CD4-positive, alpha-beta T cell treated with Interleukin-21 for 1 hour (primary cell): ENCODE measurements at places on chromosomes 1 and 21.

DNA sequence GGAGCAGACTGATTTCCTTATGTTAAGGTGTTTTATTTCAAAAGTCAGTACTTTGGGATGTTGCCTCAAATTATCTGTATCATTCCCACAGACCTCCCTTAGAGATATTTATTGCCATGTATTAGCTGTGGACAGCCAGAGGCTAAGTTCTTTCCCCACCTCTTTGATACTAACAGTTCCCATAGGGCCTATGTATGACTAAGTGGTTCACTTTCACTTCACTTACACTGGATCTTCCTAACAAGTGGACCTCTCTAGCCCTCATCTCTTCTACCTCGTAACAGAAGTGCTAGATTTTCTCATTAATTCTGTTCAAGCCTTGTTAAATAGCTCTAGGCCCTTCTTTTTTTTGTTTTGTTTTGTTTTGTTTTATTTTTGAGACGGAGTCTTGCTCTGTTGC lies 6.2 kb downstream of the TRAF5 start:
- DNase-seq: no peak

DNA sequence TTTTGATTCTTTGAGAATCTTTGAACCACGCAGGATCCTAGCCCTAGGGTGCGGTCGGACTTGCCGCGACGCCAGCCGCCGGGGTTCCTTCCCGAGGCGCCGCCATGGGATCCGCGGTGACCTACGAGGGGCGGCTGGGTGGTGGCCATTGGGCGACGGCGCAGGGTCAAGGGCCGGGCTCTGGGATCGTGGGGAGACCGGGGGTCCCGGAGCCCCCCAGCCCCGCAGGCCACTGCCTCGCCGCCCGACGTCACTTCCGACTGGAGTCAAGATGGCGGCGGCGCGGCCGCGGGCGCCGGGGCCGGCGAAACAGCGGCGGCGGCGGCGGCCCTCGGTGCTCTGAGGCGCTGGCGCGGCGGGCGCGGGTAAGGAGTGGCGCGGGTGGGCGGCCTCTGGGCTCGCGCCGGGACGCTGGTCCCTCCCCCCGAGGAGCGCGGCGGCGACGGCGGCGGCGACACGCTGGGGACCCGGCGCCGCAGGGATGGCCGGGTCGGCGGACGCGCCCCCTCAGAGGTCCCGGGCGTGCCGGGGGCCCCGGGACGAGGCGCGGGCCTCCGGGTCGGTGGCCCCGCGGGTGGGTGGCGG lies at the start of gene PRDM2:
TSS of gene PRDM2 (plus strand) at position 253 of the 585 bp plus-strand sequence. CDS start 15,418 bp downstream, outside the sequence.
- peak; percentile 74 for DNase-seq

DNA sequence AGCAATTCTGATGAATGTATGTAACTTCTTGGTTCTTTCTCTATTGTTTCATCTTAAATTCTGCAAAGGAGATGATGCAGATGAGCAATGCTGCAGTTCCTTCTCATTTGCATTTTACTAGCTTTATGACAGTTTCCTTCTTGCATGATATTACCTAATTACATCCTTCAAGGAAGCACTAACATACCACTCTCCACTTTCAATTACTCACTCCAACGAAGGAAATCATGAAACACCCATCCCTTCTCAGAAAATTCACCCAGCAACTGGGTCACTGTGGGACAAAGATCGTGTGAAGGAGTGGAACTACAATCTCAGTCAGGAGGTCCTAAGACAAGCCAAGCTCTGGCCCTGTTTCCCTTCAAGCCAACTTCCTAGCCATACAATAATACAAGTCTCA lies 142.3 kb downstream of the CHD1L start:
- DNase-seq: no peak

DNA sequence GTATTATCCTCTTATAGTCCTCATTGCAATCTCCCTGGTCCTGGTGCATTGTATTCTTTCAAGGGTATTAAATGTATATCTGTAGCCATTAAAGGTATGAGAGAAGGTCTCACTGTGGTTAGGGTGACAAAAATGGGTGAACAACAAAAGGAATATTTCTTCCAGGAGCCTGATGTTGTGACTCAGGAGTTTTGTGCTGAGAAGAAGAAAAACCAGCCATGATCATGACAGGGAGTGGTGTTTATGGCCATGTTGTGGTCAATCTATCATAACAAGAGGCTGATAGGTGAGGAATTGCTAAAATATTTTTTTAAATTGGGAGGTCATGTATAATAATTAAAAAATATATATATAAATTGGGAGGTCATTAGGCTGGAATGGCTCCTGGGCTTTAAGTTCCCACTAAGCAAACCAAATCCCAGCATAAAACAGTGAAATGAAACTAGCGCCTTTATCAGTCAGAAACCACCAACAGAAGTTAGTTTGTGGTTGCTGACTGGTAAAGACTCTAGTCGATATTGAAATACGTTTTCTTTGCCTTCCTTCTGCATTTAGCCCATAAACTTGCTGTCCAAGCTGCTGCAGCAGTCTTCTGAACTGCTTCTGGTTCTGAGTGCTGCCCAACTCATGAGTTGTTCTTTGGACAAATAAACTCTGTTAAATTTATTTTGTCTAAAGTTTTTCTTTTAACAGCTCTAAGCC lies 60.3 kb downstream of the TBX19 start:
- DNase-seq: peak; percentile 19

DNA sequence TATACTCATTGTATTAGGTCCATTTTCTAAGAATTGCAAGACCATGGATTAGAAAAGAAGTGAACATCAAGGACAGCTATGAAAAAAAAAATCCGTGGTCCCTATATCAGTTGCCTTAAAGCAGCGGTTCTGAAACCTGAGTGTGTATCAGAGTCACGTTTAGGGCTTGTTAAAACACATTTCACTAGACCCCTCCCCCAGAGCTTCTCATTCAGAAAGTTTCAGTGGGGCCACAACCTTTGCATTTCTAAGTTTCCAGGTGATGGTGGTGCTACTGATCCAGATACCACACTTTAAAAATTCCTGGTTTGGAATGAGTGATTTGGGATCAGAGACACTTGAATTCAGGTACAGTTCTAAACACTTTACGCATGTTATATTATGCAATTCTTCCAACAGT lies 96.1 kb upstream of the PRMT6 start:
- DNase-seq: no peak

- no peak for DNase-seq
Observed at GRCh38 chr1:215433237-215433636, 133.9 kb upstream of the KCTD3 start.

DNA sequence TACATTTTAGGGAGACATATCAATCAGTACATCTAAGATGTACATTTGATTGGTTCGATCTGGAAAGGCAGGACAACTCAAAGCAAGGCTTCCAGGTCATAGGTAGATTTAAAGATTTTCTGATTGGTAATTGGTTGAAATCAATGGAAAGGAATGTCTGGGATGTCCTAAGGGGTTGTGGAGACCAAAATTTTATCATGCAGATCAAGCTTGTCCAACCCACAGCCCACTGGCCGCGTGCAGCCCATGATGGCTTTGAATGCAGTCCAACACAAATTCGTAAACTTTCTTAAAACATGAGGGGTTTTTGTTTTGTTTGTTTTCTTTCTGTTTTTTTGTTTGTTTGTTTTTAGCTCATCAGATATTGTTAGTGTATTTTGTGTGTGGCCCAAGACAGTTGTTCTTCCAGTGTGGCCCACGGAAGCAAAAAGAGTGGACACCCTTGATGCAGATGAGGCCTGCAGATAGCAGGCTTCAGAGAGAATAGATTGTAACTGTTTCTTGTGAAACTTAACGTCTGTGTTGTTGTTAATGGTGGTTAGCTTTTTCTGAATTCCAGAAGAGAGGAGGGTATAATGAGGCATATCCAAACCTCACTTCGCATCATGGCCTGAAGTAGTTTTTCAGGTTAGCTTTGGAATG lies 3.1 kb downstream of the IFNAR1 start:
- no peak for DNase-seq

GRCh38 chr1:116868385-116868784 lies 41.3 kb upstream of the PTGFRN start:
- no peak for DNase-seq

DNA sequence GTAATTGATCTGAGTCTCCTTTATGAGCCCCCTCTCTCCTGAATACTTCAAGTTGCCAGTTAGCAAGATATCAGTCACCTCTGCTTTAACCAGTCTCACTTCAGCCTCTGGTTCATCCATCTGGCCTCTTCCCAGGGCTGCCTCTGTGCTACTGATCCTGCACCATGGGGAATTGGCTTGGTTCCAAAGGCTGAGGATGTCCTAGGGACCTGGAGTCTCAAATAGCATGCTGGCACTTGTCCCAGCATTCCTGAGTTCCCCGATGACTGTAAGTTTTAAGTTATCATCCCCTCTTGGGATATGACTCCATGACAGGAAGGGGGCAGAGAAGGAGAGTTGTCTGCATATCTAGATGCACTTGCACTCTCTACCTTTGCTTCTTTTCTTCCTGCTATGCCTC lies 252.0 kb downstream of the PTBP2 start:
- no peak for DNase-seq

GRCh38 chr1:111990878-111991718 lies 1.6 kb upstream of the KCND3 start:
- no peak for DNase-seq

DNA sequence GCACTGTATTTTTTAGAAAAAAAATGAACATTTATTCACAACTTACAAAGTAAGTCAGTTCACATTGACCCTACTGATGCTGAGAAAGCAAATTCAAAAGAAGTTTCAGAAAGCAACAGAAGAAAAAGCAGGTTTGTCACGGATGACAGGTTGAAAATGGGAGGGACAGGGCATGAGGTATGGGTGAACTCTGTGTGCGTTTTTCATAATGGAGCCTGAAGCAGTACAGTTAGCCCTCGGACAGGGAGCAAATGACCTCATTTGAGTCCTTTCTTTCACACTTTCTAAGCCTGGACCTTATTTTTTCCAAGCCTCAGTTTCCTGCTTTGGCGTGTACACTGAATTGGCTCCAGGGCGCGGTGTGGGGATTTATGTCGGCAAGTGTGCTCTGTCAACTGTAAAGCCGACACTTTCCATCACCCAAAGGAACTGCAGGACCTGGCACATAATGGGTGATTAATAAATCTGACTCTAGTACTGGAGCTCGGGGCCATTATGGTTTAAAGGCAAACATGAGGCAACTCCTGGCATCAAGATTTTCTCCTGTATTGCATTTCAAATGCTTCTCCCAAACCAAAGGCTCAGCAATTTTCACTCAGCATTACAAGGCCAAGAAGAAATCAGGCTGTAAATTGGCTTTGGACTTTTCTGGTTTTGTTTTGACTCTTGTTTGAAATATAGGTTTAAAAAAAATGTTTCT lies 345.5 kb upstream of the DUSP10 start:
- DNase-seq: no peak

DNA sequence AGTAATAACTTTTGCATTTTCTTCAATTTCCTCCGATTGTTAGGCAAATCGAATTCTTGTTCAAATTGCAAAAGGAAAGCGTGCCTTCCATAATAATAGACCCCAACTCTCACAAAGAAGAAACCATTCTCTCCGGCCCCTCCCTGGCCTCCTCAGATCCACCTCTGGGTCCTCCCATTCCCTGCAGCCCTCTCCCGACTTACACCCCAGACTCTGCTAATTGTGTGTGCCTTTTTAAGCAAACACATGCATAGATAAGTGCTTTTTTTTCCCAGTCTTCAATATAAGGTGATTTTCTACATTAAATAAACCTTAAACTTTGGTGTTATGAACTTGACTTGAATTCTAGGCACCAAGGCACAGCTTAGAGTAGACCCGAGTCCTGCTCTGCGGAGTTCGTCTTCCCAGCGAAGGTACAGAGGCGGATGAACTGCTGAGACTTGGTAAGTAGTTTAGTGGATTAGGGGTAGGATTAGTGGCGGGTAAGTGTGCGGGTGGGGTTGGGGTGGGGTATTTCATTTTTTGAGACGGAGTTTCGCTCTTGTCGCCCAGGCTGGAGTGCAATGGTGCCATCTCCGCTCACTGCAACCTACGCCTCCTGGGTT lies 1.5 kb downstream of the L1TD1 start:
- DNase-seq: no peak

GRCh38 chr1:7770669-7770996 lies 463 bp upstream of the VAMP3 start:
- DNase-seq: peak; percentile 36

DNA sequence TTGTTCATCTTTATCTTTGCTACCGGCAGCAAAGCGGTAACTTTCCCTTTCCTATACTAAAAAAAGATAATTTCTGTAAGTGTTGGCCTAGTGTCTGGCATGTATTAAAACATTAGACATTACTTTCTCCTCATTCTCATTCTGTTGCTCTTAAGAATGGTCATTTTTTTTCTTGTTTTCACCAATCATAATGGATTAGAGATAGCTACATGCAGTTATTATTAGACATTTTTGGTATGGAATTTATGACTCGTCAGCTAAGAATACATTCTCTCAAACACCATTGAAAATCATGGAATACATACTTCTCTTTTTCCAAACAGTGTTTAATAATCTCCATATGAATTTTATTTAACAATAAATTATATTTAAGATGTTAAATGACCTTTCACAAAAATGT lies 1154.6 kb downstream of the BRINP3 start:
- no peak for DNase-seq

GRCh38 chr1:36594023-36594422 lies 111.3 kb upstream of the CSF3R start:
- DNase-seq: no peak

- no peak for DNase-seq
Observed at GRCh38 chr1:46134660-46135331, 2.4 kb upstream of the PIK3R3 start.

DNA sequence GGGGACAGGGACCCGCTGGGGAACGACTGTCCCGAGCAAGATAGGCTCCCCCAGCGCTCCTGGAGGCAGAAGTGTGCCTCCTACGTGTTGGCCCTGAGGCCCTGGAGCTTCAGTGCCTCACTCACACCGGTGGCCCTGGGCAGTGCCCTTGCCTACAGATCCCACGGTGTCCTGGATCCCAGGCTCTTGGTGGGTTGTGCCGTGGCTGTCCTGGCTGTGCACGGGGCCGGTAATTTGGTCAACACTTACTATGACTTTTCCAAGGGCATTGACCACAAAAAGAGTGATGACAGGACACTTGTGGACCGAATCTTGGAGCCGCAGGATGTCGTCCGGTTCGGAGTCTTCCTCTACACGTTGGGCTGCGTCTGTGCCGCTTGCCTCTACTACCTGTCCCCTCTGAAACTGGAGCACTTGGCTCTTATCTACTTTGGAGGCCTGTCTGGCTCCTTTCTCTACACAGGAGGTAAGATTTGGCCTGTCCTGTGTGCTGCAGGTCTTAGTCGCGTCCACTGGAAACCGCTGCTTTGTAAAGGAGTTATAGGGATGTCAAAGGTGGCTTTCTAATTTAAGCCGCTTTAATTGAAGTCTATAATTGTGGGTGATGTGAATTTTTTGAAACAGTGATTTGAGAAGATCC lies 717 bp downstream of the UBIAD1 start:
- DNase-seq: no peak
